Brain microvascular endothelial cell (primary cell): ENCODE measurements at places on chromosomes 13 and 19.
A peak's percentile ranks its signal among the peaks of the same experiment; 100 is the strongest.

GRCh38 chr19:11446271-11446651 lies 10.8 kb downstream of the PRKCSH start:
- no peak for DNase-seq

- peak; percentile 74 for DNase-seq
These were observed 27.8 kb downstream of the NFIX start for GRCh38 chr19:13022859-13023636.

- no peak for DNase-seq
These were observed 14.0 kb upstream of the TMPRSS9 start for GRCh38 chr19:2345794-2346663.

DNA sequence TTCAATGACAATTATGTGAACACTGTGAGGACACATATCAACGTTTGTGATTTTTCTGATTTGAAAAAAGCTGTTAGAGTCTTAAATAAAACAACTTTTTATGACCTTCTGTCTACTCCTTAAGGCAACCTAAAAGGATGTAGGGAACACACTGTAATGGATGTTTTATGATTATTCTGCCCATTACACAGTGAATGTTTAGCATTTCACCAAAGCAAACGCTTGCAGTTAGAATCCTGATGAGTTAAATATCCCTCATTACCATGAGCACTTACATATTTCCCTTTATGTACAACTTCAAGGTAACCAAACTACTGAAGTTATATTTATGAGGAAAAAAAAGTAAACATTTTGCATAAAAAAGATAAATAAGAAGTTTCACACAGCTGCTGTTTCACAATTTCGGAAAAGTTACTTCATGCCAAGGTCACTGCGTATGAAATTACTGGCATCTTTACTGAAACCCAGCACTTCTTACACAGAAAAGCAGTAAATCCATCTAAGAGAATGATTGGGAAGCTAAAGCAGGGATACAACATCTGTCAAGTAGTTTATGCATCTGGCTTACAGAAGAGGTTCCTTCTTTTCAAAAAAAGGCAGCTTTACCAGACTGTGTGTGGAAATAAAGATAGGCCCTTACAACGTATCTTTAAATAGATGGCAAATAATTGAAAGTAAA lies 733.7 kb upstream of the ATXN8OS start:
- DNase-seq, result no peak

DNA sequence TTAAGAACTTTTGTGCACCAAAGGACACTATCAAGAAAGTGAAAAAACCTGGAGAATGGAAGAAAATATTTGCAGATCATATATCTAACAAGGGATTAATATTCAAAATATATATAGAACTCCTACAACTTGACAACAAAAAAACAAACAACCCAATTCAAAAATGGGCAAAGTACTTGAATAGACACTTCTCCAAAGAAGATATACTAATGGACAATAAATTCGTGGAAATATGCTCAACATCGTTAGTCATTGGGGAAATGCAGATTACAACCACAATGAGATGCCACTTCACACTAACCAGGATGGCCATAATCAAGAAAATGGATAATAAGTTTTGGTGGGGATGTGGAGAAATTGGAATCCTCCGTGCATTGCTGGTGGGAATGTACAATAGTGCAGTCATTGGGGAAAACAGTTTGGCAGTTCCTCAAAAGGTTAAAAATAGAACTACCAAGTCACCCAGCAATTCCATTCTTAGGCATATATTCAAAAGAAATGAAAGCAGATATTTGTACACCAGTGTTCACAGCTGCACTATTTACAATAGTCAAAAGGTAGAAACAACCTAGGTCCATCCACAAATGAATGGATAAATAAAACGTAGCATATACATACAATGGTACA lies 2.2 kb upstream of the LSR start:
- DNase-seq, result no peak

DNA sequence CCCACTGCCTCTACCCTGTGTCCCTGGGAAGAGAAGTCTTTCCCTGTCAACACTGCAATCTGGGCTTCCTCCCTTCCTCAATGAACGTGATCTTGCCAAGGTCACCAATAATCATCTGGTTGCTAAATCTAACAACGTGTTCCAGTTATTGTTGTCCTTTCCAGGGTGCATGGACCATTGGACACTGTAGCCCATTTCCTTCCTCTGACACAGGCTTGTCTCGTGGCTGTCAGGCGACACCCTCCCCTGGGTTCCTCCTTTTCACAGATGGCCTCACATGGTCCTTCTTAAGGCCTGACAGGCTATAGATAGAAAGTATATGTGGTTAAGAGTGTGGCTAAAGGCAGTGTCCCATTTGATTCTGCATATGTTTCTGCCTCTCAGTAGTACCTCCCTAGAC lies 67.7 kb upstream of the STARD13 start:
- DNase-seq, result no peak

DNA sequence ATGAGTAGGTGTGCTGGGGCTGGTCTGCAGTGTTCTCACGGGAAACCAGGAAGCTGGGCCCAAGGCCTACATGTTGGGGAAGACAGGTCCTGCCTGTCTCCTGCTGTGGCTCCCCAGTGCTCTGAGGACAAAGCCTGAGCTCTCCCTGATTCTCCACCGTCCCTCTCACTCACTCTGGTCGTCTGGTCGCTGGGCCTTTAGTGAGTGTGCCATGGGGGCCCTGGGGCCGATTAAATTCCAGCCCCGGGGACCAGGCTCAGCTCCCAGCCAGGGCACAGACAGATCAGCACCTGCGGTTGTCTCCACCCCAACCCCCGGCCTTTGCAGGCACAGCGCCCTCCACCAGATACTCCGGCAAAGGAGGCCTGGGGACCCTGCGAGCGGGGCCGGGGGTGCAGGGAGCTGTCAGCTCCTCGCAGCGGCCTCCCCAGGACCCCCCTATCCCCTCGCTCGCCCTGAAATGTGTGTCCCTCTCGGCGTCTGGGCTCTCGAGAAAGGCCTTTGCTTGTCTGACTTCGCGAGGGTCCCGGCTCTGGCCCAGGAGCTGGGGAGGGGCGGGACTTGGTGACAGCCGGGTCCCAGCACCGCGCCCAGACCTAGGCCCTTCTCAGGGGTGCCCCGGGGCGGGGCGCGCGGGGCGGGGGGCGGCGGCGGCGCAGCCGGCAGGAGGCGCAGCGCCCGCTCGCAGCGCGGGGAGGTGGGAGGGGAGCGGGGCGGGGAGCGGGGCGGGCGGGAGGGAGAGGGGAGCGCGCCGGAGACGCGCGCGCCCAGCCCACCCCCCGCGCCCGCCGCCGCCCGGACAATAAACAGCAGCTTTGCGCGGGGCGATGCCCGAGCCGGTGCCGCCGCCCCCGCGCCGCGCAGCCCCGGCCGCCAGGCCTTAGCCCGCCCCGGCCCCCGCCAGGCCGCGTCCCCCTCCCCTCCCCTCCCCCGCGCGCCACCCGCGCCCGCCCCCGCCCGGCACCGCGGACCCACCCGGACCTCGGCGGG lies at the start of gene PALM:
Gene PALM (plus strand): TSS at position 782 of the 990 bp plus-strand sequence. CDS start 212 bp downstream, outside the sequence.
- DNase-seq, result no peak

DNA sequence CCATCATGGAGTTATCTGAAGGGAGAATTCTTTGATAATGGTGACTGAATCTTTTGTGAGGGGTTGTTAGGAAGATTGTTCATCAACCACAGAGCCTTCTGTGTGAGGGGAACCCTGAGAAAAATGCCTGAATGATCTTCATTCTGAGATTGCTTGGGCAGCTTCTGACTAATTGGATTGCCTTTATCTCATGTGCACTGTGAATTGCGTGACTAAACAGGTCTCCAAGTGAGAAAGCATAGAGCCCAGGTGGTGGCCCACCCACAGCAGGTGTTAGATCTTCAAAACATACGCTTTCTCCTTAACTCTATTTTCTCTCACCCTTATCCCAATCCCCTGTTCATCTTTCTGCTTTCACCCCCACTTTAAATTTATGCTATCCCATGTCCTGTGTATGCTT lies 58.3 kb downstream of the DOCK9 start:
- no peak for DNase-seq

GRCh38 chr13:50378509-50379044 lies 363.3 kb downstream of the KCNRG start:
- no peak for DNase-seq

- peak; percentile 15 for DNase-seq
These were observed 3.6 kb upstream of the CEACAM3 start for GRCh38 chr19:41792513-41793413.

- peak; percentile 37 for DNase-seq
These were observed at the start of gene SELENOW for GRCh38 chr19:47778049-47778953. SELENOW (plus strand) TSS chr19:47778703; CDS start chr19:47778786, 83 bp downstream.

GRCh38 chr19:28196961-28197360 lies 1016.0 kb downstream of the UQCRFS1 start:
- DNase-seq, result no peak

GRCh38 chr13:35727881-35728280 lies 251.4 kb upstream of the MAB21L1 start:
- no peak for DNase-seq
